ENCODE measurements at places on chromosomes 4 and X. TPM values are rescaled to one million over a fixed set of nuclear protein-coding genes. Genes with fewer than 3 reads are reported as not detected.
A peak's percentile ranks its signal among the peaks of the same experiment; 100 is the strongest.

FHIP1A gene
- 0.22 TPM for total RNA-seq

KLHL13 gene
- 1.6 TPM for total RNA-seq

AKAP14 gene
- not detected for total RNA-seq

BEND4 gene
- 0.41 TPM for total RNA-seq

ERCC6L gene
- 5.4 TPM for total RNA-seq

TEC gene
- 4.6 TPM for total RNA-seq

- H3K4me3 ChIP-seq: no peak overlapping the region
- no peak overlapping the region for H3K27ac ChIP-seq
- no peaks in the 10 kb centered on the region for H3K27me3 ChIP-seq
- H3K36me3 ChIP-seq: no peaks in the 10 kb centered on the region
- H3K4me1 ChIP-seq: no peaks in the 10 kb centered on the region
Measured at GRCh38 chr4:2071912-2072867, 13.1 kb downstream of the NAT8L start.

DNA sequence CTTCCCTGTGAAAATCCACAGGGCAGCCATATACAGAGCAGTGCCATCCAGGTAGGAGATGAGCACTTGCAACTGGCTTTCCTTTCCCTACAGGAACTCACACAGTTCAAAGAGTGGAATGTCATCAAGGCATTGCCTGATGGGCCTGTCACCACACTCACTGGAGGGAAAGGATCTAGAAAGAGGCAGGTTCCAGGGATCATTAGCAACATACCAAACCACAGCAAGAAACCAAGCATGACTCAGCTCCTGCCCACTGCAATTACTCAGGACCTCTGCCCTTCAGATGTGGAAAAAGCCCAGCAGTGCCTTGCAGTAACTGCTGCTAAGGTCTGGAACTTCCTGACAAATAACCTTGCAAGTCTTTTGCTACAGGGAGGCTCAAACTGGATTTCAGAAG lies 101.2 kb downstream of the ZNF674 start:
- H3K27me3 ChIP-seq: peaks cover 5% of the 10 kb centered on the region
- DNase-seq: no peak
- H3K4me1 ChIP-seq: peaks cover 25% of the 10 kb centered on the region

- peaks cover 39% of the 10 kb centered on the region for H3K27me3 ChIP-seq
- H3K27ac ChIP-seq: no peak overlapping the region
- H3K4me3 ChIP-seq: no peak overlapping the region
- DNase-seq: no peak
- H3K36me3 ChIP-seq: no peaks in the 10 kb centered on the region
- H3K4me1 ChIP-seq: no peaks in the 10 kb centered on the region
Measured at GRCh38 chrX:43868791-43869190, 13.5 kb downstream of the MAOB start.

- H3K4me3 ChIP-seq: peak overlapping the region; percentile 75
- DNase-seq: peak; percentile 24
- no peaks in the 10 kb centered on the region for H3K27me3 ChIP-seq
- no peaks in the 10 kb centered on the region for H3K36me3 ChIP-seq
Measured at GRCh38 chr4:148216866-148217814, 225.1 kb downstream of the NR3C2 start.

DNA sequence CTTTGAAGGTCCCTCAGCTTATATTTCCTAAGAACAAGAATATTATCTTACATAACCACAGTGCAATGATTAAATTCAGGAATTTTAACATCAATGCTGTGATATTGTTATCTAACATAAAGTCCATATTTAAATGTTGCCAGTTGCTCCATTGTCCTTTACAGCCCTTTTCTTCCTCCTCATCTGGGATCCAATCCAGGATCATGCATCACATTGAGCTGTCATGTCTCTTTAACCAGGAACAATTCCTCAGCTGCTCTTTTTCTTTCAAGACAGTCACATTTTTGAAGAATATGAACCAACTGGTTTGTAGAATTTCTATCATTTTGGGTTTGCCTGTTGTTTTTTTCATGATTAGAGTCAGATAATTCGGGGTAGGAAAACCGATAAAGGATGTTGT lies 12.0 kb downstream of the TMSB4X start:
- peaks cover 27% of the 10 kb centered on the region for H3K27me3 ChIP-seq
- H3K36me3 ChIP-seq: peaks cover 2% of the 10 kb centered on the region
- H3K27ac ChIP-seq: peak overlapping the region; percentile 88
- no peak for DNase-seq

DNA sequence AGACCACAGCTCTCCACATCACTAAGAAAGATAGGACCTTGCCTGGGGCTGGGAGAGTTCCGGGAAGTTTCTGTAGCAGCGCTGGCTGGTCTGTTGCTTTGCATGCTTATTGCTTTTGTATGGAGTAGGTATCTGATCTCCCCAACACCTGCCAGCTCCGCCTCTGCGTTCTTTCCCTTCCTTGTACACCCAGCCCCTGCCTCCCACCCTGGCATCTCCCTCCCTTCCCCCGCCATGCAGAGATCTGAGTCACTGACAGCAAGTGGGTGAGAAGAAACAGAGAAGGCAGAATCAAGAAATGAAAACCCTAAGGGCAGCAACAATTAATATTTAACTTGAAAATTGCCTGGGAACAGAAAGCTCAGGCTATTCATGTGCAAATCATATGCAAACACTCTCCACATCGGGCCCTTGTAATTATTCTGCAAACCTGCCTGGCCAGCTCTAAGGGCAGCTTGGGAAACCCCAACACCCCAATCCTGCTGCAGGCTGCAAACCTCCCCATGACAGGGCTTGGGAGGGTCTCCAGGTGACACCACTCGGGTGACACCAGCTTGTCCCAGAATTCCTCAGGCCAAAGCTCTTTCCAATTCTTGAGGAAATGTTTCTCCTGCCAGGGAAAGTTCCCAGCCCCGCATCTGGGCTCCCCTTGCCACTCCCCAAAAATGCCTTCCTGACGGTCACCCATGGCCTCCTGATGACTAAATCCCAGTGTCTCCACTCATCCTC lies 257.2 kb downstream of the FBXW7 start:
- H3K27me3 ChIP-seq: no peaks in the 10 kb centered on the region
- DNase-seq: no peak
- no peak overlapping the region for H3K27ac ChIP-seq
- H3K4me3 ChIP-seq: no peak overlapping the region
- no peaks in the 10 kb centered on the region for H3K36me3 ChIP-seq

DNA sequence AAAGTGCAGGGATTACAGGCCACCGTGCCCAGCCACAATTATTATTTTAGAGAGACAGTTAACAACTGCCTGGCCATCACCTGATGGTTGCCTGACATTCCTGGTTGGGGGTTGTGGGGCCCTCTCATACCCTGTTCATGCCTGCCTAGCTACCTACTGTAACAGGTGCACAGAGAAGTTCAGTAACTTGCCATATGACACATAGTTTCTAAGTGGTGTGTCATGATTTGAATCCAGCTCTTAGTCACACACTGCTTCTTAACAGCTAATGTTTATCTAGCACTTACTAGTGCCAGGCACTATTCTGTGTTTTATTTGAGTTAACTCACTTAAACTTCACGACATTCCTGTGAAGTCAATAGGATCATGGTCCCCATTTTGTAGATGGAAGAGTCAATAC lies 122.7 kb upstream of the JADE1 start:
- no peak for DNase-seq
- no peaks in the 10 kb centered on the region for H3K36me3 ChIP-seq
- H3K27me3 ChIP-seq: no peaks in the 10 kb centered on the region

GRCh38 chrX:30111431-30111830 lies 103.9 kb upstream of the MAGEB2 start:
- H3K4me3 ChIP-seq: no peak overlapping the region
- H3K36me3 ChIP-seq: no peaks in the 10 kb centered on the region
- no peaks in the 10 kb centered on the region for H3K4me1 ChIP-seq
- no peak overlapping the region for H3K27ac ChIP-seq
- no peaks in the 10 kb centered on the region for H3K27me3 ChIP-seq

DNA sequence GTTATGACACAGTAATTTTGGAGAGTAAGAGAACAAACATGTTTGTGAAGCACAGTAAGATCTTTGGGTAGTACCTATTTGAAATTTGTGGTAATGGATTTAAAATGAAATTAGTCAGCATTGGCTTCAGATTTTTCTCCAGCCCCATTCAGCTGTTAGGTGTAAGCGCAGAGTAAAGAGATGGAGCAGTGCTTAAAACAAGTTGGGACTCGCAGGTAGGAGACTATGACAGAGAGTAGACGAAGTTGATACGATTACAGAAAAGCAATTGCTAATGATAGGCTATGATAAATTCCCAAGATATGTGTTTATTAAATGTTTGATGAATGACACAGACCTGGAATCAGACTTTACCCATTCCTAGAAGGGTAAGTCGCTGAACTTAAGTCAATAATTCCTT lies 72.6 kb downstream of the CHIC2 start:
- H3K4me1 ChIP-seq: no peaks in the 10 kb centered on the region
- H3K36me3 ChIP-seq: no peaks in the 10 kb centered on the region
- H3K27ac ChIP-seq: no peak overlapping the region
- no peaks in the 10 kb centered on the region for H3K27me3 ChIP-seq

GRCh38 chr4:150986085-150986484 lies 29.0 kb downstream of the LRBA start:
- no peaks in the 10 kb centered on the region for H3K27me3 ChIP-seq
- peak; percentile 35 for DNase-seq
- peak overlapping the region; percentile 24 for H3K27ac ChIP-seq
- peaks cover 34% of the 10 kb centered on the region for H3K4me1 ChIP-seq

GRCh38 chr4:176291748-176292147 lies 22.7 kb upstream of the ASB5 start:
- no peaks in the 10 kb centered on the region for H3K36me3 ChIP-seq
- H3K27ac ChIP-seq: no peak overlapping the region
- peaks cover 22% of the 10 kb centered on the region for H3K27me3 ChIP-seq
- H3K4me3 ChIP-seq: no peak overlapping the region
- no peak for DNase-seq
- no peaks in the 10 kb centered on the region for H3K4me1 ChIP-seq

GRCh38 chrX:41303013-41303412 lies 30.9 kb upstream of the DDX3X start:
- H3K27ac ChIP-seq: no peak overlapping the region
- H3K4me1 ChIP-seq: no peaks in the 10 kb centered on the region
- no peaks in the 10 kb centered on the region for H3K36me3 ChIP-seq
- H3K27me3 ChIP-seq: peaks cover 12% of the 10 kb centered on the region
- no peak for DNase-seq
- no peak overlapping the region for H3K4me3 ChIP-seq

GRCh38 chrX:8749697-8750096 lies 17.8 kb upstream of the ANOS1 start:
- H3K27me3 ChIP-seq: peaks cover 14% of the 10 kb centered on the region
- H3K4me1 ChIP-seq: no peaks in the 10 kb centered on the region
- no peak overlapping the region for H3K4me3 ChIP-seq
- H3K36me3 ChIP-seq: no peaks in the 10 kb centered on the region
- DNase-seq: no peak

DNA sequence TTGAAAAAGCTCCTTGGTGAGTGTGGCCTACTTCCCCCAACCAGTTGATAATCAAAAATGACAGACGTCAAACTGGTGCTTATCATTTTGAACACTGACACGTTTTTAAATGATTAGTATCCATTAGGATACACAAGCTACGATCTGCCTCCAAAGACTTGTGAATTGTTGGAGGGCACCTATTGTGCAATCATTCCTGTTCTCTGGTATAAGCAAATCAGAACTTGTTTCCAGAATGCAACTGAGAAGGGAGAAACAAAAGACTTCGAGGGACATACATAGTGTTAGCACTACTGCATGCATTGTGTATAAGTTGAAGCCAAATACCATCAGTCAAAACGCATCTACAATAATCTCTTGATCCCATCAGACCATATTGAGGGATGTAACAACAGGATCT lies 11.6 kb downstream of the NPY2R start:
- no peaks in the 10 kb centered on the region for H3K36me3 ChIP-seq
- H3K4me3 ChIP-seq: no peak overlapping the region

GRCh38 chrX:104135677-104136076 lies 21.1 kb downstream of the SLC25A53 start:
- no peak overlapping the region for H3K27ac ChIP-seq
- DNase-seq: no peak
- H3K36me3 ChIP-seq: no peaks in the 10 kb centered on the region
- peaks cover 17% of the 10 kb centered on the region for H3K4me1 ChIP-seq
- no peak overlapping the region for H3K4me3 ChIP-seq
- H3K27me3 ChIP-seq: peaks cover 13% of the 10 kb centered on the region

DNA sequence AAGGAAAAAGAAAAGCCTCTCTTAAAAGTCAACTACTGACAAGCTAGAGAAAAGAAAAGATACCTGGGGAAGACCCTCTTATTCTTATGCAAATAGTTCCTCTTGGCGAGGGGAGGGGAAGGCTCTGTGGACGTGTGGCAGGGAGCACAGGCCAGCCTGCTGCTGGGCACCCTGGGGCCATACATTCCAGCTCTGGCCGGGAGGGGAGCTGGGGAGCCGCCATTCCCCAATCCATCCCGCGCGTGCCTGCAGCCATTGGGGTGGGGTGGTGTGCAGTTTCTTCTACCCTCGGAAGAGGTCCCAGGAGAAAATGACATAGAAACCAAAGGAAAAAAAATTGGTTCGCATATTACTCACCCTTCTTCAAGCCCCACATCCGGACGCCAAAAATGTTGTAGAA lies 1496.4 kb downstream of the RPA4 start:
- H3K36me3 ChIP-seq: no peaks in the 10 kb centered on the region
- H3K4me1 ChIP-seq: no peaks in the 10 kb centered on the region
- no peak overlapping the region for H3K27ac ChIP-seq
- DNase-seq: no peak

DNA sequence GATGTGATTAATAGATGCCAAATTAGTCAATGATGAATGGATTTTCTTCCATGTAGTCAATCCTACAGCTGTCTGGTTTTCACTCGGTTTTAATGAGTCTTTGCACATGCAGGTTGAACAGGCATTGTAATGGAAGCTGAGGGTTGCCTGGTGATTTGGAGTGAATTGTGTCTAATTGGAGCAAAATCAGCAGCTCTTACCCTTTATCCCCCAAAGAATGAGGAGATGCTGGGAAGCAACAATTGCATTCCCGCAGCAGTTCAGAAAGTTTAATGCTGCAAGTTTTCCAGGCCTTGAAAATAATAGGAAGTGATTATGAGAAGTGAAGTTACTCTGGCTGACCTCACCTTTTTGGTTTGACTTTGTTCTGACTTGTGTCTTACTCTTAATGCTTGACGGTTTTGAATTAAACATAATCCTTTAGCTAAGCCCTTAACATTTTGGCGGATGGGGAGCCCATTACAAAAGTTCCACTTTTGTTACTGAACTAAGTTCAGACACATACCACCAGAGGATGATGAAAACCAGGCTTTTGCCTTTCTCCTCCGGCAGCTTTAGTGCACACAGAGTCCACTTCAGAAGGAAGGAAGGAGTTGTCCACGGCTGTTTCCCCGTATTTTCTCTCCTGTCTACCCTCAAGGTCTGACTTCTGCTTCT lies 78.8 kb upstream of the TBC1D9 start:
- no peak for DNase-seq
- no peak overlapping the region for H3K27ac ChIP-seq
- H3K4me3 ChIP-seq: no peak overlapping the region
- no peaks in the 10 kb centered on the region for H3K27me3 ChIP-seq

DNA sequence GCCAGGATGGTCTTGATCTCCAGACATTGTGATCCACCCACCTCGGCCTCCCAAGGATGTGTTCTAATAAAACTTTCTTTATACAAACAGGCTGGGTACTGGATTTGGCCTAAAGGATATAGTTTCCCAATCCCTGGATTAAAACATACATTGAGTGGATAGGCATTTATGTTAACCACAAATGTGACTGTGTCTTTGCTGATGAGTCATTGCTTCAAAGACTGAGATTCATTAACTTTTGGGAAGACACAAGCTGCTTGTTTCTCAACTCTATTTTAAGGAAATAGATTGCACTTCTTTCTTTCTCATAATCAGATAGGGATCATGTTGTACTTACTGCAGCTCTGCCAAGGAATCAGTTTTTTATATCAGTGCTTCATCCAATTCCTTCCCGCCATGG lies 131.3 kb upstream of the AGA start:
- H3K4me3 ChIP-seq: no peak overlapping the region
- no peak overlapping the region for H3K27ac ChIP-seq

GRCh38 chr4:145670422-145670821 lies 9.5 kb upstream of the C4orf51 start:
- H3K27me3 ChIP-seq: no peaks in the 10 kb centered on the region
- no peak for DNase-seq
- H3K4me1 ChIP-seq: no peaks in the 10 kb centered on the region
- peaks cover 4% of the 10 kb centered on the region for H3K36me3 ChIP-seq
